ENCODE measurements at places on chromosomes 7 and 10. TPM values are rescaled to one million over a fixed set of nuclear protein-coding genes. Genes with fewer than 3 reads are reported as not detected.

DNA sequence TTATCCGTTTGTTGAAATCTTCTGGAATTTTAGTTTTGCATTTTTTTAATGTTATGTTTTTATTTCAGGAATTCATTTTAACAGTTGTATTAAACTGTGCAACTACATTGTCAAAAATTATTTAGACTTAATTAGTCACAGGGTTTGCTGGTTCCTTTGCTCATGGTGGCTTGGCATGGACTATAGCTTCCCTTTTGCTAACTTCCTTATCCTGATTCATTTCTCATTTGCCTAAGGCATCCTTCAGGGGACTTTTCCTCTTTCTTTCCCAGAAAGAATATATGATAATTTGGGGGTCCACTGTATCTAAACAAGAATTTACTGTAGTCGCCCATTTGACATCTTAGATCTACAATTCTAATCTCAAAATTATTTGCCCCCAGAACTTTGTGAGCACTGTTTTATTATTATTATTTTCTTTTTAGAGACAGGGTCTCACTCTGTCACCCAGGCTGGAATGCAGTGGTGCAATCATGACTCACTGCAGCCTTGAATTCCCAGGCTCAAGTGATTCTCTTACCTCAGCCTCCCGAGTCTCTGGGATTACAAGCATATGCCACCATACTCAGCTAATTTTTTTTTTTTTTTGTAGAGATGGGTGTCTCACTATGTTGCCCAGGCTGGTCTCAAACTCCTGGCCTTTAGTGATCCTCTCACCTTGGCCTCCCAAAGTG is 13.9 kb downstream of the FIGNL1 start:
- DNase-seq, result no peak
- H3K4me3 ChIP-seq, result no peak overlapping the region
- H3K27me3 ChIP-seq, result no peaks in the 10 kb centered on the region
- no peaks in the 10 kb centered on the region for H3K4me1 ChIP-seq

GRCh38 chr10:128780156-128780761 is 654.0 kb upstream of the MKI67 start:
- H3K27ac ChIP-seq, result no peak overlapping the region
- no peak for DNase-seq
- H3K4me1 ChIP-seq, result no peaks in the 10 kb centered on the region
- H3K27me3 ChIP-seq, result peaks cover 8% of the 10 kb centered on the region
- H3K4me3 ChIP-seq, result no peak overlapping the region
- no peaks in the 10 kb centered on the region for H3K36me3 ChIP-seq

- peaks cover 27% of the 10 kb centered on the region for H3K36me3 ChIP-seq
- H3K4me1 ChIP-seq, result peaks cover 3% of the 10 kb centered on the region
- DNase-seq, result no peak
- no peak overlapping the region for H3K4me3 ChIP-seq
Observed at GRCh38 chr7:7595451-7595850, 28.8 kb downstream of the MIOS start.

PDE6C gene
- not detected for total RNA-seq

PNLIP gene
- not detected for total RNA-seq

CYP2C19 gene
- total RNA-seq, result 0.12 TPM

- no peak for DNase-seq
- no peaks in the 10 kb centered on the region for H3K36me3 ChIP-seq
- no peak overlapping the region for H3K27ac ChIP-seq
- no peak overlapping the region for H3K4me3 ChIP-seq
- H3K4me1 ChIP-seq, result peaks cover 10% of the 10 kb centered on the region
- no peaks in the 10 kb centered on the region for H3K27me3 ChIP-seq
Observed at GRCh38 chr10:122343135-122343800, 31.2 kb upstream of the PLEKHA1 start.

DNA sequence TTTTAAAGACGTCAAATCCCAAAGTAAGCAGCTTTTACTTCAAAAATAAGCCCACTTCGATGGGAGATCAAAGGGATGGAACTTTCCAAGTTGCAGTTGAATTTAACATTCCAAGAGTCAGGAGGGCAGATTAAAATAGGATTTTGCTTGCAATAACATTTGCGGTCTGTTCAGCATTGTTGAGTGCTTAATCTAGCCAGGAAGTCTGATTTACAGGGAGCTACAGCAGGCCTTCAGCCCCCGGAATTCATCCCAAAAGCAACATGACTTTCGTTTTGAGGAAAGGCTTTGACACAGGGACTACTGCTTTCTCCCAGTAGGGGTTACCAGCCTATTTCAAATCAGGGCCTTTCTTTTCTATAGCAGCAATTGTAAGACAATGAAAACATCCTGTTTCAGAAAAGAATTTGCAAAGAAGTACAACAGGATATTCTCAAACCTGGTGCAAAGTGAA is 279.6 kb upstream of the PITRM1 start:
- H3K27ac ChIP-seq, result no peak overlapping the region
- DNase-seq, result no peak
- H3K27me3 ChIP-seq, result no peaks in the 10 kb centered on the region
- H3K4me1 ChIP-seq, result peaks cover 39% of the 10 kb centered on the region

HMX3 gene
- total RNA-seq, result 0.32 TPM

KNDC1 gene
- not detected for total RNA-seq

DNA sequence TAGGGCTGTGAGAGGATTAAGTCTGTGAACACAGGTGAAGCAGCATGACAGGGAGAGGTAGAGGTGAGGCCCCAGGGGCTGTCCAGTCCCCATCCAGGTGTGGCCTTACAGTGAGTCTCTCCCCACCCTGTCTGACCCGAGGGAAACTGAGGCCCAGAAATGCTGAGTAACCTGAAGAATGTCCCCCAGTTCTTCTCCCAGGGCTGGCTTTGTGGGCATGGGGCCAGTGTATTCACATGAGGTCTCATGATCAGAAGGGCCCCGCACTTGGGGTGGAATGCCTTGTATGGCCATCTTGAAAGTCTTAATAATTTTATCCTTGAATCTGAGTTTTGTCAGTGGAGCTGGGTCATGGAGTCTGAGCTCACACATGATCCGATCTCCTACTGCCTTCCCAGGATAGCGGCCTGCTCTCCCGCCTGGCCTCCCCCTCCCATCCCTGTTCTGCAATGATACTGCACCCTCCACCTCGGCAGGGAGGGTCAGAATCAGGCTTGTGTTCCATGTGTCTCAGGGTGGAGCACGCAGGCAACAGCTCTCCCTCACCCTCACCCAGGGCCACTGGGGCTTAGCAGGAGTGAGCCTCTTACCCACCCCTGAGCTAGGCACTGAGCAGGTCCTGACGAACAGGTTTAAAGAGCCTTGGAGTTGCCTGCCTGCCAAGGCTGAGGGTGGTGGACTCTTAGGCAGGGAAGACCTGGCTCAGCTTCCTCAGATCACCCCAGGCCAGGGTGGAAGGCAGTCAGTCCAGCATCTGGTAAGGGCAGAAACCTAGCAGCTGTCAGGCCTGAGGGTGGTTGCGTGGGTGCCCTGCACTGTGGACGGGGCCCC is 41.4 kb upstream of the NPFFR1 start:
- H3K27ac ChIP-seq, result no peak overlapping the region
- H3K27me3 ChIP-seq, result no peaks in the 10 kb centered on the region
- peaks cover 14% of the 10 kb centered on the region for H3K4me1 ChIP-seq
- H3K36me3 ChIP-seq, result no peaks in the 10 kb centered on the region

- H3K4me3 ChIP-seq, result no peak overlapping the region
- no peak overlapping the region for H3K27ac ChIP-seq
- no peaks in the 10 kb centered on the region for H3K36me3 ChIP-seq
- no peaks in the 10 kb centered on the region for H3K4me1 ChIP-seq
- no peak for DNase-seq
Observed at GRCh38 chr10:129898706-129899268, 65.3 kb downstream of the EBF3 start.

DNA sequence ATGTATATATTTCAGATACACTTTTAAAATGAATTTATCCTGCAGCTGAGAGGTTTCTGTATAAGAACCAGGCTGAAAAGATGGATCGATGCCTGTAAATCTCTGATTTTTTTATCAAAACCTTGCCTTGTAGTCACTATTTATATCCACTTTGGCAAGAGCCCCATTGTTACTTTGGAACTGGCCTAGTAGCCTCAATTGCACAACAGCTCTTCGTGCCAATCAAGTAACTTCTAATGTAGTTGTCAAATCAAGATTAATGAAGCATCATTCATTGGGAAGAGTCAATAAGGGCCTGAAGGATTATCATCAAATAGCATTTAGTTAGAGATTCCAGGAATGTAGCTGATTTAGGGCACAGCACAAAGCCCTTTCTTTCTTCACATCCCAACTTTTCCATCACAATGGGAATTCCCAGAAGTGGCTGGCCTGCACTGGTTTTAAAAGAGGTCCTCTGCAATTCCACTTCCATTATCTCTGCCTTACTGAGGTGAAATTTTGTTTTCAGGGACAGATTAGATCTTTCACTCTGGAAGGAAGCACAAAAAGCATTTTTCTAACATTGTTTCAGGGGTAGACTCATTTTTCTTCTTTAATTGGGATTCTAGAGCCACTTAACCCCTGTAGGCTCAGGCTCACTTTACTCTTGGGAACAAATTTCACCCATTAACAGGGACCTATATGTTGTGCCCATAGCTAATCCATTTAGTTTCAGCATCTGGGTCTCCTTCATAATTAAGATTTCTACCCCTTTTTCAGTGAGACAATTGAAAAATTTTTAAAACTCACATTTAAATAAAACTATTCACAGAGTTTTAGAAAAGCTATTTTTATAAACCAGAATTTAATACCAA is 97.8 kb downstream of the CALCR start:
- no peaks in the 10 kb centered on the region for H3K36me3 ChIP-seq
- no peak overlapping the region for H3K27ac ChIP-seq
- H3K27me3 ChIP-seq, result peaks cover 5% of the 10 kb centered on the region
- no peaks in the 10 kb centered on the region for H3K4me1 ChIP-seq
- H3K4me3 ChIP-seq, result no peak overlapping the region
- DNase-seq, result no peak

GRCh38 chr10:26890956-26891355 is 30.2 kb upstream of the ABI1 start:
- H3K4me1 ChIP-seq, result no peaks in the 10 kb centered on the region
- peaks cover 1% of the 10 kb centered on the region for H3K36me3 ChIP-seq
- no peak overlapping the region for H3K27ac ChIP-seq
- no peaks in the 10 kb centered on the region for H3K27me3 ChIP-seq

GRCh38 chr10:51707821-51708424 is 8.5 kb upstream of the CSTF2T start:
- no peaks in the 10 kb centered on the region for H3K27me3 ChIP-seq
- peak overlapping the region; percentile 79 for H3K27ac ChIP-seq
- no peak overlapping the region for H3K4me3 ChIP-seq
- H3K36me3 ChIP-seq, result no peaks in the 10 kb centered on the region
- H3K4me1 ChIP-seq, result peaks cover 28% of the 10 kb centered on the region

All from activated naive CD4-positive, alpha-beta T cell treated with anti-CD3 and anti-CD28 coated beads for 36 hours (primary cell).